Eye (tissue), 1 donor: ENCODE measurements at places on chromosomes 7 and 10.

GRCh38 chr7:52017802-52018679 lies 701.4 kb upstream of the COBL start:
- DNase-seq, result peak; percentile 28

GRCh38 chr10:1359626-1359955 lies 303.4 kb downstream of the WDR37 start:
- DNase-seq, result no peak

- DNase-seq, result no peak
Measured at GRCh38 chr10:129048513-129048912, 418.5 kb upstream of the MGMT start.

GRCh38 chr10:127921075-127921752 lies 14.3 kb downstream of the PTPRE start:
- peak; percentile 33 for DNase-seq

DNA sequence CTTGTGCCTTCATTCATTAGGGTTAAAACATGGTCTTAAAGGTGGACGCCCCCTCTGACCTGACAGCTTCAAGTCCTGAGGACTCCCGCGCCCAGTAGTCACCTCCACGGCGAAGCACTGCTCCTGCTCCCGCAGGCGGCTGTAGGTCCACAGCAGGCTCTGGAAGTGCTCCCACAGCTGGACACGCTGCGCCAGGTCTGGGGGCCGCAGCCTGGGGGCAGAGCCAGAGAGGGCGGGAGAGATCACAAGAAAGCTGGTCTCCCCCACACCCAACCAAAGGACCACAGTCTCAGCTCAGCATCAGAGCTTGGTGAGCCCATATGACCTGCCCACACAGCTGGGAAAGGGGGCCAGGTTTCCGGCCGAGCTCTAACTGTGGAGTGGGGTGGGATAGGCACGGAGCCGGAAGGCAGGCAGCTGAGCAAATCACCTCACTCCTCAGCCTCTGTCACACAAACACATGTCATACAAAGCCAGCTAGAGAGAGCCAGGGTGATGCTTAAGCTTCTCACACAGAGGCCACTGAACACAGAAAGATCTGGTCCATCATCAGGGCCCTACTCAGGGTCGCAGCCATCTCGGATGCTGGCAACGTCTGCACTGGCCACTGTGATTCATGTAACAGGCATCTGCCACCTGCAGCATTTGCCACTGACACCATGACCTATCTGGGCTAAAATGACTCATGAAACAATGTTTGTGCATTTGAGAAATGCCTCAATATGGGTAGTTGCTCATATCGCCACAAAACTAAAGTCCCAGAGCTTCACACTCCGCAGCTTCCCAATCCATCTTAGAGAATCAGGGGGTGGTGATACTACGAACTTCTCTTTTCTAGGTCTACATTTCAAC lies 12.6 kb downstream of the HPS1 start:
- no peak for DNase-seq

DNA sequence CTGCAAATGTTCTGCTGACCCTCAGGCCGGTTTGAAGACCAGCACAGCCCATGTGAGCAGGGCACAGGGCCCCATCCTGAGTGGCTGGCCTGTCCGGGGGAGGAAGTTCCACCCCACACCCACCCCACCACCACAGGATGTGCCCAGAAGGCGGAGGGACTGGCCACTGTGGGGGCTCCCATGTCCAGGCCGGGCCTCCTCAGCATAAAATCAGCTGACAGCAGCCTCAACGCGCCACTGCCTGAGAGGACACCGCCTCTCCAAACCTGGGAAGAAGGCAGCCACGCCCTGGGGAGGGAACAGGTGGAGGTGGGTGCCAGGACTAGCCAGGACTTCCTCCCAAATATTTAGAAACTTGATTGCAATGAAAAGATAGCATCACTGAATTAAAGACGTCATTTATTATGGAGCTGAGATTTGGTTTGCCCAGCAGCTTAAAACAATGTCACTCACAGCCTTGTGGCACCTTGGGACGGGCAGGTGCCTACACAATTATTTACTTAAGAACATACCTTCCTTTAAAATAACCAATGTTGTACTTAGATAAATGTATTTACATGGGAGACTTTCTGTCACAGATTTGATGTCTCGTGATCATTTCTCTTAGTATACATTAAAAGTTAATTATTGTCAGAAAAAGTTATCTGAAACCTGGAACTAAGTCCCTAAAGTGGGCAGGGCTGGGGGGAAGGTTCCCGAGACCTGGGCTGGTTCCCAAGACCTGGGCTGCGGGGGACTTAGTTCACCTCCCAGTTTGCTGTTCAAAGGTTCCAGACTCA lies 27.3 kb upstream of the FAM20C start:
- DNase-seq, result no peak

- DNase-seq, result no peak
Measured at GRCh38 chr10:70051848-70052247, 798 bp upstream of the MACROH2A2 start.

GRCh38 chr7:116626886-116627285 lies 45.1 kb upstream of the MET start:
- no peak for DNase-seq

DNA sequence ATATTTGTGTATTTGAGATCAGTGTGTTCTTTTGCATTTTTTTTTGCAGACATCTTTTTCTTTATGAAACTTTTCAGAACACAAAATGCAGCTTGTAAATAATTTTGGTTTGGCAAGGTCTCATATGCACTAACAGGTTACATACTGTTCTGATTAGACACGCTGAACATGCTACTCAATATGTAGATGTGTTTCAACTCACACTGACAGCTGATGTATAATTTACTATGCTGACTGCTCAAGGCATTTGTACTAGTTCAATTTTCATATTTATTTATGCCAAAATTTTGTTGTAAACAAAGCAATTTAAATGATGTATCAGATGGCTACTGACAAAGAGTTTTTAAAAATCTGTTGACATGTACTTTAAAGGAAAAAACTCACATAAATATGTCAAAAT lies 123.8 kb downstream of the TFEC start:
- DNase-seq, result no peak

DNA sequence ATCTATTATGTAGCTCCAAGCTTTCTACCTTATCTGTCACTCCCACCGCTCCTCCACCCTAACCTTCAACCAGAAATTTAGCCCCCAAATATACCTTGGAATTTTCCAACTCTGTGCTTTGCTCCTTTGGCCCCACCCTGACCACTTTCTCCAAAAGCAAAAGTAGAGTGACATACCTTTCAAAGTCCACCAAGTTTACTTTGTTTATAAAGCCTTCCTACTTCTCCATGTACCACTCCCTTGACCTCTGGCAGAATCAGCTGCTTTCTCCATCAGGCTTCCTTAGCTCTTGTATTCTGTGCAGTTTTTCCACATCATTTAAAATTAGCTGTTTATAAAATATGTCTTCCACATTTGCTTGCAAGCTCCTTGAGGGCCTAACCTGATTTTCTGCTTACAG lies 40.9 kb upstream of the RSBN1L start:
- no peak for DNase-seq

DNA sequence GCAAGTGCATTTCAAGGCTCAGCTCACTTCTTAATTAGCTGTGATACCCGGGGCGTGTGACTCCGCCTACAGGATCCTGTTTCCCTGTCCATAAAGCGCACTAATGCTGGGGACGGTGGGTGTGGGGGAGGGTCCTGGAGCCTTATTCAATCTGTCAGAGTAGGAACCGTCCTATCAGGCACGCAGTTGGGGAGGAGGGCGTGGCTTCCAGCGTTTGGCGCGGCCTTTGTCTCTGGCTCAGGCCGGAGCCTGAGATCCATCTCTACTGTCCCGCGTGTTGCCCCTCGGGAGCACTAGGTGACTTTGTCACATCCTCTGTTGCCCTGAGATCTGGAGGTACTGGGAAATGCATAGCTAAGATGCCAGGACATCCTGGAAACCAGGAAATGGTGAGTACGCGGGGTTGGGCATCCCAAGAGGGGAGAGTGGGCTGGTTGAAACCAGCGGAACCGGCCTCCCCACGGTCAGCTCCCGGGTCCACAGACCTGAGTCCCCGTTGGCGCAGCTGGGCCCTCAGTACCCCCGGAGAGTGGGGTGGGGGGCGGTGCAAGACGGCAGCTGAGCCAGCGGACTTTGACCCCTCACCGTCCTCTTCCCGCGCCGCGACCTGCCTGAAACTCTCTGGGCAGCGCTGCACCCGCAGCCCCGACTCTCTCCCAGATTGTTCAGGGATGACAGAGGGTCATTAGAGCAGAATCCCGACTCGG lies 104.4 kb upstream of the ZNF92 start:
- peak; percentile 98 for DNase-seq

DNA sequence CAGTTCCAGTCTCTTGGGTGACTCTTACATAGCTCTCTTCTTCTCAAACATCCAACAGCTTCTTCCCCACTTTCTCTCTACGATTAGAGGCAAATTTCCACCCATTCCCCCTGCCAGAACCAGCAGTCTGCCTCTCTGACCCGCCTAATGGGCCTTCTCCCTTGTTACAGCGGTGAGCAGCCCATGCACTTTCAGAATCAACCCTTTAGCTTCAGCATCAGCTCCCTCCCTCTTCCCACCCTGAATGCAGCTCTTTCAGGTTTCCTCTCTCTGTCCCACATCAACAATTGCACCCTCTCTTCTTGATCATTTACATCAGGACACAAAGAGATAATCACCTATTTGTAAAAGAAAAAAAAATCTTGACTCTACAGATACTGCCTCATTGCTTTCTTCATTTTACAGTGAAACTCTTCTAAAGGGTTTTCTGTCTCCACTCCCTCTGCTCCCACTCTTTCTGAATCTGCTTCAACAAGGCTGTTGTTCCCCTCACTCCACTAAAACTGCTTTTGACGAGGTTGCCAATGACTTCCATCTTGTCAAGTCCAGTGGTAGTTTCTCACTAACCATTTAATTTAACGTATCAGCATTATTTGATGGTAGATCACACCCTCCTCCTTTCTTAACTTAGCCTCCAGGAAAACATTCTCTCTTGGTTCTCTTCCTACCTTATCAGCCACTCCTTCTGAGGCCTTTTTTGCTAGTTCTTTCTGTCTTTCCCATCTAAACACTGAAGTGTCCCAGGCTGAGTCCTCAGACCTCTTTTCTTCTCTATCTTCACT lies 106.6 kb downstream of the NPY start:
- no peak for DNase-seq

GRCh38 chr7:78473021-78473420 lies 674.4 kb downstream of the PHTF2 start:
- DNase-seq, result no peak

- no peak for DNase-seq
Measured at GRCh38 chr7:129950933-129951225, 1.9 kb downstream of the UBE2H start.

GRCh38 chr10:102778781-102779180 lies 35.0 kb downstream of the WBP1L start:
- no peak for DNase-seq

DNA sequence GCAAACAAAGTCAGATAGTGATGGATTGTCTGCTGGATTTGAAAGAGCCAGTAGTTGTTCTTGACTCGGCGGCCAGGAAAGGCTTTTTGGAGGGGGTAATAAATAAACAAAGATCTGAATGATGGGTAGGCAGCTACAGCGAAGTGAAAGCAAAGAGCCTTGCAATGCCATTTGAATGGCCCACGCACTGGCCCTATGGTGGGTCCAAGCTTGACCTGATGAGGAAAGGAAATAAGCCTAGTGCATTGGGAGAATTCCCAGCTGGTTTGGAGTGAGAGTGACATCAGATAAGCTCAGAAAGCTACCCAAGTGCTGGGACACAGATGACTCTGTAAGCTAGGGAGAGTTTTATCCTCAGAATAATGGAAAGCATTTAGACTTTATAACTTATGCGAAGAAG lies 365.2 kb downstream of the PLXDC2 start:
- DNase-seq, result no peak

DNA sequence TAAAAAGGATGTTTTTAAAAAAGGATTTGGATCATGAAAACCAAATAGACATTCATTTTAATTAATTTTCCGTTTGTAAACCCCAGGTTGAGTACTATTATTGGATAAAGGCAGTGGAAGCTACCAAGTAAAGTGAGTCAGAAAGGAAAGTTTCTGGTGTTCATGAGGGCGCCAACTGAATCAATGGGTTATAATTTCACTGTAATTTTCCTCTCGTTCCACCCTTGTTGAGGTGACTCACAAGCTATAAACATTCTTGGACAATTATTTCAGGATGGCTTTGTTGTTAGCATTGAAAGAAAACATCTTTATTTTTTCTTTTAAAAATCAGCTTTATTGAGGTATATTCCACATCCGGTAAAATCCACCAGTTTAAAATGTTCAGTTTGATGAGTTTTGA lies 5.1 kb upstream of the FAM133B start:
- DNase-seq, result no peak

- no peak for DNase-seq
Measured at GRCh38 chr10:470339-471003, 219.0 kb downstream of the DIP2C start.

GRCh38 chr7:126535176-126535575 lies 717.6 kb downstream of the GRM8 start:
- DNase-seq, result no peak

GRCh38 chr10:7339510-7339909 lies 71.3 kb downstream of the SFMBT2 start:
- DNase-seq, result no peak

GRCh38 chr10:79238158-79238520 lies 109.1 kb upstream of the PPIF start:
- no peak for DNase-seq

DNA sequence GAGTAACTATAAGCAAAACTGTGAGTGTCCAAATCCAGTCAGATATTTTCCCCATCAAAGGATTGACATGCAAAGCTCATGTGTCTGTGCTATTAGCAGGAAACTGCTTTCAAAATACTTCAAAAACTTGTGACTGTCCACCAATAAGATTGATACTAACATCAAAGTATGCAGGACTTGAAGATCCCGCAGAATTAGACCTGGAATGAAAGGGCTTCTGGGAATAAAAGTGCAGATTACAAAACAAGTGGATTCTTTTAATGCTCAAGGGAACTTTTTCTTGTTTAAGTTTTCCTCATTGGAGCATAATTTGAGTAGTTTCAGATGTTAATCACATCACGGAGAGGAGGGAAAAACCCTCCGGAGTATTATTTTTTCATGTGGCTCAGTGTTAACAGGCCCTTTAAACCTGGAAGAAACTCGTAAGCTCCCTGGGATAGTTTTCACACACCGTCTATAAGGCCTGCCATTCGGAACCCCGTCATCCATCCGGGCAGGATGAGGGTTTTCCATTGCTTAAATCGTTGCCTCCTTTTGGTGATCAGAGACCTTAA lies 33.9 kb upstream of the MKX start:
- DNase-seq, result no peak

DNA sequence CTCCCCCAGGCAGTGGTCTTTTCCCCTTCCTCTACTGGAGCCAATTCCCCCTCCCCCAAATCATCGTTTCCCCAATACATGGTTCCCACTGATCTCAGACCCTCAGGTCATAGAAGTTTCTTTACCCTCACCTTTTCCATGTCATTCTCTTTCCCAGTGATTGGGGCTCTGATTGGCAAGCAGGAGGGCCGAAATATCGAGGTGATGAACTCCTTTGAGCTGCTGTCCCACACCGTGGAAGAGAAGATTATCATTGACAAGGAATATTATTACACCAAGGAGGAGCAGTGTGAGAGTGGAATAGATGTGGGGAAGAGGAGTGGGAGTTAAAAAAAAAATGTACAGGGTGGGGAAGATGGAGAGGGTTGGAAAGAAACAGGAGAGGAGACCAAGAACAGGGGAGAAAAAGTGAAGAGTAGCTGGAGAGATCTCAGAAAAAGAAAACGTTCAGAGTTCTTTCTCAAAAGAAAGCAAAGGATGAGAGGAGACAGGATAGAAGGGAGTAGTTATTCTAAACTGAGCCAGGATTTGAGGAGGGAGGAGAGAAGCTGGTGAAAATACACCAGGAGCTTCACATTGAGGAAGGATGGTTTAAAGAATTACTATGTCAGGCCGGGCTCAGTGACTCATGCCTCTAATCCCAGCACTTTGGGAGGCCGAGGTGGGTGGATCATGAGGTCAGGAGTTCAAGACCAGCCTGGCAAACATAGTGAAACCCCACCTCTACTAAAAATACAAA lies 858 bp downstream of the COPS6 start:
- no peak for DNase-seq
